ENCODE measurements at places on chromosomes 6 and 20.

- DNase-seq = peak; percentile 54
Observed at GRCh38 chr20:3167738-3168078, 5.6 kb downstream of the LZTS3 start.

GRCh38 chr6:30720738-30721197 is 616 bp downstream of the TUBB start:
- no peak for DNase-seq

- no peak for DNase-seq
Observed at GRCh38 chr20:10676518-10676917, 2.7 kb upstream of the JAG1 start.

- no peak for DNase-seq
Observed at GRCh38 chr20:4021906-4022305, 6.5 kb upstream of the RNF24 start.

DNA sequence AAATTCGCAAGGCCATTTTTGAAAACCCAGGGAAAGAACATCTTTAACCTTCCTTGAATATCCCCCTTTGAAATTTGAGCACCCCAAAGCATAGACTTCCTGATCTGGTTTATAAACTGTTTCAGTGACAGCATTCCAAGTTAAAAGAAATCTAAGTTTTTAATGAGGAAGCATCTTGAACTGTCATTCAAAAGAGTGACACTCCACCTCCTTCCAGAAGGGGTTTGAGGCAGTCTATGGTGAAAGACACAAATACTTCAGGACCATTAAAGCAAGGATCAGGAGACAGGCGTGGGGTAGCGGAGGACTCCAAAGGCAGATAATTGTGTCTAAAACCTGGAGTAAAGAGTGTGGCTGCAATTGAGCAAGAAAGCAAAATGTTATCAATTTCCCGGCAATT is 691 bp downstream of the GHRH start:
- DNase-seq = no peak

- DNase-seq = no peak
Observed at GRCh38 chr6:132147530-132148011, 196.4 kb upstream of the CCN2 start.

DNA sequence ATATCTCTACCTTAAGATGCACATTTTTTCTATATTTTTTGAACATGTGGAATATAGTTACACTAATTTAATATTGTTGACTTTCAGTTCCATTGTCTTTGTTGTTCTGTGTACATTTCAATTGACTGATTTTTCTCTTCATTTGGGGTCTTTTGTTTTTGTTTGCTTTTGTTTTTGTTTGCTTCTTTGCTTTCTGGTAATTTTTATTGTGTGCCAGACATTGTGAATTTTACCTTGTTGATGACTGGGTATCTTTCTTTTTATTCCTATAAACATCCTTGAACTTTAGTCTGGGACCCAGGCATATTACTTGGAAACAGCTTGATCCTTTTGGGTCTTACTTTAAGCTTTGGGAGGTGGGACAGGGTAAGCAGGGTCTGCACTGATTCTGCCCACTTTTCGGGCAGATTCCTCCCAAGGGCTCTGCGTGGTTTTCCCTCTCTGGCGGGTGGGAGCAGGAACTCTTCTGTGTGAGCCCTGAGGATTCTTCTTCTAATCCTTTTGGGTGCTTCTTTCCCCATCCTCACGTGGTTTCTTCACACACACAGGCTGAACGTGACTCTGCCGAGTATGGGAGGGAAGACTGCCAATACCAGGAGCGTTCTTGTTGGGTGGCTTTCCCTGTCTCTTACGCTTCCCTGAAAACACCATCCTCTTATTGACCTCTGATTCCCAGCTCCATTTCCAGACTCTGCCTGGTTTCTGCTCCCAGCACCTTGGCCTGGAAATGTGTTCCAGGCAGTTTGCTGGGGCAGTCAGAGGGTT is 200.5 kb downstream of the ARID1B start:
- no peak for DNase-seq

DNA sequence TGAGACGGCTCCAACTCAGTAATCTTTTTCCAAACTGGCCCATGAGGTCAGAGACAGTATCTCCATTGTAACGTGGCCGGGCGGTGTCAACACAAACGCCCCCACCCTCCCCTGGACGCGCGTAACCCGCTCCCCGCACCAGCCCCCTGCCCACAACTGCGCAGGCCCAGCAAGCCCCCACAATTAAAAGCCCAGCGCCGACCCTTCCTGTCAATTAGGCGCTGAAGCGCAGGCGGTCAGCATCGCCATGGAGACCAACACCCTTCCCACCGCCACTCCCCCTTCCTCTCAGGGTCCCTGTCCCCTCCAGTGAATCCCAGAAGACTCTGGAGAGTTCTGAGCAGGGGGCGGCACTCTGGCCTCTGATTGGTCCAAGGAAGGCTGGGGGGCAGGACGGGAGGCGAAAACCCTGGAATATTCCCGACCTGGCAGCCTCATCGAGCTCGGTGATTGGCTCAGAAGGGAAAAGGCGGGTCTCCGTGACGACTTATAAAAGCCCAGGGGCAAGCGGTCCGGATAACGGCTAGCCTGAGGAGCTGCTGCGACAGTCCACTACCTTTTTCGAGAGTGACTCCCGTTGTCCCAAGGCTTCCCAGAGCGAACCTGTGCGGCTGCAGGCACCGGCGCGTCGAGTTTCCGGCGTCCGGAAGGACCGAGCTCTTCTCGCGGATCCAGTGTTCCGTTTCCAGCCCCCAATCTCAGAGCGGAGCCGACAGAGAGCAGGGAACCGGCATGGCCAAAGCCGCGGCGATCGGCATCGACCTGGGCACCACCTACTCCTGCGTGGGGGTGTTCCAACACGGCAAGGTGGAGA is at the start of the genes HSPA1A and HSPA1L:
Gene HSPA1A (plus strand): TSS at position 519 of the 814 bp plus-strand sequence. CDS start 214 bp downstream, at position 733.
Gene HSPA1L (minus strand): TSS at position 259 of the 814 bp plus-strand sequence. CDS start 3,311 bp downstream, outside the sequence.
- DNase-seq = peak; percentile 93

DNA sequence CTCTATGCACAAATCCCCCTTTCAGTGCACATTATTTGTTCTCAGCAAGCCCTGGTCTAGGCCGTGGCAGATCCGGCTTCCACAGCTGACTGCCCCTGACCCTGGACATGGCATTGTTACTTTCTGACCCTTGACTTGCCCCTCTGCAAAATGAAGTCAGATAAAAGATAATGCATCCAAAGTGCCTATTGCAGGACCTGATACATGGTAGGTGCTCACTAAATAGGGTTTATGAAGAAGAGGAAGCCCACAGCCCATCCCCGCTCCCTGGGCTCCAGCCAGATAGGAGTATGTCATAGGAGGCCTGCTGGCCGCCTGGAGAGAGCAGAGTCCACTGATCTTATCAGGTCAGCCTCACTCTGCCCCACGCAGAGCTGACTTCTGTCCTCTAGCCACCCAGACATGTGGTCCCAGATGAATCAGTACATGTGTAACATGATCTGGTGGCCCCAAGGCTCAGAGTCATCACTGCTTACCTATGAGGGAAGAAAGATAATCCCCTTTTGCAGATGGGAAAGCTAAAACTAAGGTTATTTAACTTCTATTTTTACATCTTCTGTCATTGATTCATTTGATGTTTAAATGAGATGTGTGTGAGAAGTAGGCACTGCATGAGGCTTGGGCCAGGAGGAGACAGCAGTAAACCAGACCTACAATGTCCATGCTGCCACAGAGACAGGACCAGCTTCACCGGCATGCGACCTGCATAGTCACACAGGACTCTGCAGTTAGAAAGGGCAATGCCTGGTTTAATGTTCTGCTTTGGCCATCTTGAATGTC is 20.4 kb downstream of the MAFB start:
- peak; percentile 78 for DNase-seq

- DNase-seq = no peak
Observed at GRCh38 chr20:48521121-48521520, 306.7 kb downstream of the PREX1 start.

DNA sequence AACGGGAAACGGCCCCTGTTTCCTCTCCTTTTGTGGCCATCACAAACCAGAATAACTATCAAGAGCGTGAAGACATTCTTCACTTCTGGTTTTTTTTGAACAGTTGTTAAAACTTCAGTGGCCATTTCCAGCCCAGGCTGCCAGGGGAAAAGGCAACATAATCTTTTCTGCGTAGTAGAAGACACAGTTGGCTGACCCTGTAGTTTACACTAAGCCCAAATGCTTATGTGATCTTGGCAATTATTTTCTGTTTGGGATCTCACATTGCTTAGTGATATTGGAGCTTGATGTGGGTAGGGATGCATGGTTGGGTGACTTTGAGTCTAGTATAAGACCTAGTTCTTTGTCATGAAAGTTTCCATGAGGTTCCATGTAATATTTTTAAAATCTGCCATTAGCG is 449.4 kb upstream of the CDH4 start:
- DNase-seq = no peak

- DNase-seq = no peak
Observed at GRCh38 chr6:163659803-163660202, 245.3 kb downstream of the QKI start.

DNA sequence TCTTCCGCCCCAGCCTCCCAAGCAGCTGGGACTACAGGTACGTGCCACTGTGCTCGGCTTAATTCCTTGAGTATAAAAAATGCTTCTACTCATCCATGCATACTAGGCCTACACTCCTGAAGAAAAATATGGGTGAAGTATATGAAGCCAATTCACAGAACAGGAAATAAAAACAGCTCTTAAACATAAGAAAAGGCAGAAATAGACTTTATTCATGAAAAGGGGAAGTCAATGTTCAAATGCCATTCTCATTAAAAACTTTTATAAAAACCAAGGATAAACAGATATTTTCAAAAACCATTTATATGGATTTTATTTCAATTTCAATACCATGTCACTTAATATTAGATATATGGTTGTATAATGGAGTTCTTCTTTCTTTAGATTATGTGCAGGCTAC is 18.3 kb downstream of the SERPINB9 start:
- DNase-seq = no peak

- no peak for DNase-seq
Observed at GRCh38 chr6:75268121-75268987, 16.2 kb downstream of the TMEM30A start.

DNA sequence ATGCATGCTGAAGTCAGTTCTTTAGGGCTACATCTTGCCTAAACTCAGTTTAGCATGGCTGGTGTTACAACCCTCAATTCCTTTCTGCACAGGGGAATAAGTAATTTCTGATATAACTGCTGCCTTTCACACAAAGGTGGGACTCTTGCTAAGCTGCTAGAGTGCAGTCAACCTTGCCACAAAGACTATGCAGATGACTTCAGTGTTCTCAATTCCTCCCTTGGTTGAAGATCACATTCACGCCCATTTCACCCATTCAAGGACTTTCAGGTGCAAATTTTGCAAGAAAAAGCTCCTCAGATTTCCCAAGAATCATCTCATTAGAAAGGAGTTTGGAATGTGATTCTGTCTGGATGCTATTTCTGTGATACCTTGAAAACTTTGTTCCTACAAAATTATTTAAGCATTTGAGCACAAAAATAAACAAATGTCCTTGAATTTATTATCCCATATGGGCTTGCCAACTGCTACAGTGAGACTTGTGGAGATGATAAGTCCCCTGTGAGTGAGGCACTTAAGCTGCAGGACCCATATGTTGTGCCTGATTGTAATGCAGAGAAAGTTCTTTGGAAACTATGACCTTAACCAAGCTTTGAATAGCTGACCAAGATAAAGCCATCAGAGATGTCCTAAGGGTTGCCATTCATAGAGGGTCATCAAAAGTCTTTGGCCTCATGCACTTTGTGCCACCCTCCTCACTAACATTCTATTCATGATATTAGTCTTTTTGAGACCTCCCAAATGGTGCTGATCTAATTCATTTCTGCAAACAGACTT is 111.8 kb downstream of the PLCB4 start:
- DNase-seq = no peak

DNA sequence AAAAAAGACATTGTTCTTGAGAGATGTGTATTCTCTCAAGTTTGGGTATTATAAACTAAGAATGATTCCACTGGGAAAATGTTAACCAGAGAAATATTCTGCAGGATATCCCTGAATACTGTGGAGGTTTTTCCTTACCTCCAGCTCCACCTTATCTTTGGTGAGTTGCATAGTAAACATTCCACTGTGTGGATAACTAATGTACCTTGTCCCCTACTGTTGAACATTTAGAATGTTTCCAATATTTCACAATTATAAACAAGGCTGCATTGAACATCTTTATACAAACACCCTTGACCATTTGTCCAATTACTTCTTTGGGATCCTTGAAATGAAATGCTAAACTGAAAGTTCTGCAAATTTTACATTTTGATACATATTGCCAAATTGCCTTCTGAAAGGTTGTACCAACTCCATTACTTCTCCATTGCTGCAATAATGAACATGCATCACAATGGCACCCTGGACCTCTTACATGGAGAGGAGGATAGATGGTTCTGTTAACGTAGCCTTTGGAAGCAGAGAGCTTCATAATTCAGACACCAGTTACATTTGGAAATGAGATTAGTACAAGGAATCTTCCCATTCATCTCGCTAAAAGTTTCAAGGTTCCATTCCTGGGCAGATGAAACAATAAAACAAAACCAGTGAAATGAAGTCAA is 35.0 kb upstream of the STK35 start:
- no peak for DNase-seq

GRCh38 chr6:140264431-140264830 is 890.0 kb upstream of the CITED2 start:
- no peak for DNase-seq

- DNase-seq = no peak
Observed at GRCh38 chr6:3236005-3236404, 8.6 kb upstream of the TUBB2B start.

GRCh38 chr6:48840896-48841295 is 622.2 kb downstream of the MMUT start:
- no peak for DNase-seq

DNA sequence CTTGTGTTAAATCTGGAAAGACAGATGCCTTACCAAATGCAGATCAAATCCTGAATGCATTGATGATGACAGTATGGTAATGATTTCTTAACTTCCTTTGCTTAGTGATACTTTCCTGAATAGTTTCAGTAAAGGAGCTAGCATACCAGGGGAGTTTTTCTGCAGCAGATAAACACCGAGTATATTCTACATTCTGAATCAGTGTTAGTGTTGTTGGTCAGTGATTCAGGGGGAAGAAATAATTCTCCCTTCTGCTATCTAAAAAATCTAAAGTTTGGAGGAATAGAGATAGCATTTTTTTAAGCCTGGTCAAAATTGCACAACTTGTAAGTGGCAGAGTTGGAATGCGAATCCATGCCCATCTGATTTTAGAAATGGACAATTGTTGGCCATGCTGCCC is 512.2 kb upstream of the MARCKS start:
- no peak for DNase-seq

GRCh38 chr20:3701061-3701998 is 11.1 kb downstream of the SIGLEC1 start:
- DNase-seq = no peak

DNA sequence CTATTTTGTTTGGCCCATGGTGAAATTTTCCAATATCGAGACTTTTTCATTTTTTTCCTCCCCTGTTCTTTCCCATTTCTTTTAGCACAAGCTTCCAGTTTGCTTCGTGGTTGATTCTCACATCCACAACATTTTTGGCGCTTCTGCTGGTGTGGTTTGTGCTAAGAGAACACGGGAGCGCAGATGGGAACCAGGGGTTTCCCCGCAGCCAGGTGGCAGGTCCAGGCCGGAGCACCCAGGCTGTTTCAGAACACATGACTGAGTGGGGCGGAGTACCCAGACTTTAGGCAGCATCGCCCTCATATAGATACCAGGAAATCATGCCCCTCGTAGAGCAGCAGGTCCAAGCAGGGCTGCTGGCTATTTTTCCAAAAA is 58.0 kb downstream of the SYTL3 start:
- no peak for DNase-seq

Data from RWPE2 (cell line).